Stimulated activated CD8-positive, alpha-beta memory T cell treated with anti-CD3 and anti-CD28 coated beads, Interleukin-4, amount 100 ng/mL, for 1 hour (primary cell): ENCODE measurements at places on chromosomes 2 and 18.

DNA sequence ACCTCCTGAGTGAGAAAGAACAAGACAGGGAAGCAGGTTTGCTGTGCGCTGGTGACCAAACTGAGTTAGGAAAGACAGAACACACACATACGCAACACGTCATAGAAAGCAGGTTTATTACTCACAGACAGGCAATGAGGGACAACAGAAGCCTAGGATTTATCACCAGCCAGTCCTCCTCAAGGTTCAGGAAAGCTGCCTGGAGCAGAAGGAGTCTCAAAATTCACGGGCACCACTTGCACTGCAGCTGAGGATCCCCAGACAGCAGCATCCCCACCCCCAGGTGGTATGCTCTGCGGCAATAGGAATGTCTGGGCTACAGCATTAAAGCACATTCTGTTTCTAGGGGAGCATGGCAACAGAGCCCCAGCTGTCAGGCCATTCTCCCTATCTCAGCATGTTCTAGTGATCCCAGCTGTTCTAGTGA lies 284.4 kb upstream of the RGPD4 start:
- no peak for DNase-seq

DNA sequence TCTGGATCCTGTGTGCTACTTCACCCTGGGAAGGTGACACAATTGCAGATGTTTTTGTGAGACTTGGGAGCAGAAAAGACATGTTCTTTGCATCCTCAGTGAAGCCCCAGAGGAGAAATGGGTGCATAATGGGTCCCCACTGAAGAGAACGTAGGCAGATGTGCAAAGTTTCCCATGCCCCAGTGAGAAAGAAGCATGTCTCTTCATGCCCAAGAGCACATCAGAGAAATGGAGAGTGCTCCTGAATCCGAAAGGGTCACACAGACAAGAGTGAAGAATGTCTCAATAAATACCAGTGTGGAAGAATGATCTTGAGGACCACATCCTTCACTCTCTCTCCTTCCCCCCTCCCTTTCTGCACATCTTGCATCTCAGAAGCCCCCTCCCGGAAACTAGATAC lies 167.7 kb downstream of the TMEM247 start:
- no peak for DNase-seq

GRCh38 chr2:1032030-1032429 lies 81.4 kb downstream of the SNTG2 start:
- DNase-seq = no peak

GRCh38 chr2:43427032-43427424 lies 168.8 kb downstream of the THADA start:
- DNase-seq = no peak

GRCh38 chr2:231673348-231673770 lies 35.0 kb upstream of the PTMA start:
- no peak for DNase-seq
